ENCODE measurements at places on chromosomes 13 and 19.

GRCh38 chr19:38793177-38793576 lies 4.2 kb downstream of the LGALS7B start:
- DNase-seq, result no peak

GRCh38 chr19:39405958-39406655 lies 540 bp upstream of the ZFP36 start:
- no peak for DNase-seq

DNA sequence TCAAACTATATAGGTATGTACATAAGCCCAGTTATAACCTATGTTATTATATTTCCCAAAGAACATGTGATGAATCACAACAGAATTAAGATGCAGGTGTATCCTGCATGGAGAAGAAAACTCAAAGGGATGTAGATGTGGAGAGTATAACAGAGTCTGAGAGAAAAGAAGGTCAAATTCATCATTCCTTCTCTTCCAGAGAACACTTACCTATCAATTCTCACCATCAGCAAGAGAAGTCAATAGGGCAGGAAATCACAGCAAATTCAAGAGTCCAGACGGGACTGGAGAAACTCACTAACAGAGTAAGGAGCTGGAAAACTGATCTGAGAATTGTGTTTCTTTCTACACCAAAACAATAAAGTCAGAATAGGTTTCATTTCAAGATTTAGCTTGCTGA lies 28.4 kb downstream of the DIAPH3 start:
- no peak for DNase-seq

GRCh38 chr13:46468570-46469463 lies 81.8 kb upstream of the RUBCNL start:
- DNase-seq, result peak; percentile 36

All from AG08396 (cell line).